ENCODE measurements at places on chromosomes 7 and 10.

- DNase-seq, result no peak
Measured at GRCh38 chr10:84845628-84846261, 517.4 kb downstream of the CCSER2 start.

DNA sequence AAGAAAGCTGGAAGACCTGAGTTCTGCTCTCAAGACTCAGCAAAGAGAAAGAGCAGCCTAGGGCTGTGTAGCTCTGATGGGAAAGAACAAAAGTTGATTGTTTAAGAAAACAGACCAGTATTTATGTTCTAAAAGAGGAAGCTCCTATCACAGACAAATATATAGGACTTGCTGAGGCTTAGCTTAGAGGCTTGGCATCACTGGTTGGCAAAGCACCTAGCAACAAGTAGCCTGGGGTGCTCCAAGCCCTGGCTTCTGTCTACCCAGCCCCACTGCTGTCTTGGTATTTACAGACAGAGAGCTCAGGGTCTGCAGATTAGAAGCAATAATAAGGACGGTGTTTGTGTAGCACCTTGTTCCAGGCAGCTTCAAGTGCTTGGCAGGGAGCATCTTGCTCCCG lies 36.9 kb upstream of the CCDC3 start:
- no peak for DNase-seq

- no peak for DNase-seq
Measured at GRCh38 chr10:62062028-62062427, 160.5 kb downstream of the ARID5B start.

DNA sequence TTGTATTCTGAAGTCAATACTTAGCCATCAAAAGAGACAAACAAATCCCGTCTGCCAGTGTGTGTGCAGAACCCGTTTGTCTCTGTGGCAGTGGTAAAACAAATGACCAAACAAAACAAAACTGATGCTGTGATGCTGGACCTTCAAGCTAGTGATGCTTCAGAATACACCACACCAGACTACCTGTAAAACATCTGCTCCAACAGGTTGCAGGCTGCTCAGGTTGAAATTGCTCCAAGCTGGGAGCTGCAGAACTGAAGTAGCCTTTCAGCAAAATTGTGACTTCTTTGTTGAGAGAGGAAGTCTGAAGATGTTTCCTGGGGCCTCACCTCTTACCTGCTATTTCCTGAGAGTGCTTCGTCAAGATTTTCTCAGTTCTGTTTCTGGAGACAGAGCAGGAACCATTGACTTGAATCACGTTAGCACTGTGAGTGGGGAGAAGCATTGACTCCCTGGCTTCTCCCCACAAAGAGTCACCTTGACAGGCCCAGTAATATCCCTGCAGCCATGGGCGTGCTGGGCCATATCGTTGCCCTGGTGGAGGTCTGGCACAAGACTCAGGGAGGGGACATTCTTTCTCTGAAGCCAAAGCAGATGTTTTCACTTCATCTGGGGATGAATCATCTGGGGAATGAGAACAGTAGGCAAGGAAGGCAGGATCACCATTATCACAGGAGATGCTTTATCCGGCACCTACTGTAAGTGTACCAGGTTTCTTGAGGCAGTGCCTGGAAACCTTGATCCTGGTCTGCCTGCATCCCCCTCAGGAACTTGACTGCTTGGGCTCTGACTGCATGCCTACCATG lies 80.2 kb downstream of the RBM20 start:
- peak; percentile 14 for DNase-seq

- no peak for DNase-seq
Measured at GRCh38 chr10:21507150-21507549, 18.3 kb downstream of the SKIDA1 start.

- no peak for DNase-seq
Measured at GRCh38 chr7:111168182-111168581, 77.3 kb downstream of the LRRN3 start.

DNA sequence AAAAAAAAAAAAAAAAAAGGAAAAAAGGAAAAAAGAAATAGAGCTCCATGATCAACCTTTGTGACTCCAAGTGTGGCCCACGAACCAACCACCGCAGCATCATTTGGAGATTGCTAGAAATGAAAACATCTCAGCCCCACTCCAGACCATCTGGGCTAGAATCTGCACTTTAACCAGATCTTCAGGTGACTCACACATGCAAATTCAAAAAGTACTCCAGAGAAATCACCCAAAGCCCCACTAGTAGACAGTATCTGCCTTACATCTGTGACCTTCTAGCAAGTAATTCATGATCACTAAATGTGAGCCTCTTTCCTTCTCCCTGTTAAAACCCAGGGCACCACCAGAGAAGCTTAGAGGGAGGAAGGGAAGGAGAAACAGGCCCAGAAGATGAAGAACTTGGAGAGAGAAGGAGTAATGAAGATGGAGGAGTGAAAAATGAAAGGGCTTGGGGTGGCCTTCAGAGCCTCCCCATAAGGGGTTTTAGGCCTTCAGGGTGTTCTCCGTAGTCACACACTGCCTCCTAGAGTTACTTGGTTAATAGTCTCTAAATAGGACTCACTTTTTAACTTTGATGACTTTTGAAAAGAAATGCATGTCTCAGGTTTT lies 94.0 kb downstream of the SLC37A3 start:
- DNase-seq, result peak; percentile 69

DNA sequence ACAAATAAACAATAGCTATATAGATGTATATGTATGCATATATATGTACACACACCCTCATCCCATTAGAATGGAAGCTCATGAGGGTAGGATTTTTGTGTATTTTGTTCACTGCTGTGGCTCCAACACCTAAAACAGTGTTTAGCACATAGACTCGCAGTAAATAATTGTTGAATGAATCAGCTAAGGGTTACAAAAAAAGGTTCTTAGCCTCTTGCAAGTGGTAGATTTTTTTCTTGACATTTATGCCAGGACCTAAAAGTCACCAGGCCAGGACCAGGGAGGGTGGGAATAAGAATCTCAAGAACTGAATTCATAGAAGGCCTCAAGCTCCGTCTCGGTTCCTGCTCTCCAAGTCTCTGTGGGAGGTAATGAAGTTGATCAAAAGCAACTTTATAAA lies 82.5 kb upstream of the CAPZA2 start:
- no peak for DNase-seq

- DNase-seq, result no peak
Measured at GRCh38 chr10:71378336-71379117, 18.2 kb upstream of the CDH23 start.

- DNase-seq, result no peak
Measured at GRCh38 chr10:3982746-3983442, 197.9 kb upstream of the KLF6 start.

DNA sequence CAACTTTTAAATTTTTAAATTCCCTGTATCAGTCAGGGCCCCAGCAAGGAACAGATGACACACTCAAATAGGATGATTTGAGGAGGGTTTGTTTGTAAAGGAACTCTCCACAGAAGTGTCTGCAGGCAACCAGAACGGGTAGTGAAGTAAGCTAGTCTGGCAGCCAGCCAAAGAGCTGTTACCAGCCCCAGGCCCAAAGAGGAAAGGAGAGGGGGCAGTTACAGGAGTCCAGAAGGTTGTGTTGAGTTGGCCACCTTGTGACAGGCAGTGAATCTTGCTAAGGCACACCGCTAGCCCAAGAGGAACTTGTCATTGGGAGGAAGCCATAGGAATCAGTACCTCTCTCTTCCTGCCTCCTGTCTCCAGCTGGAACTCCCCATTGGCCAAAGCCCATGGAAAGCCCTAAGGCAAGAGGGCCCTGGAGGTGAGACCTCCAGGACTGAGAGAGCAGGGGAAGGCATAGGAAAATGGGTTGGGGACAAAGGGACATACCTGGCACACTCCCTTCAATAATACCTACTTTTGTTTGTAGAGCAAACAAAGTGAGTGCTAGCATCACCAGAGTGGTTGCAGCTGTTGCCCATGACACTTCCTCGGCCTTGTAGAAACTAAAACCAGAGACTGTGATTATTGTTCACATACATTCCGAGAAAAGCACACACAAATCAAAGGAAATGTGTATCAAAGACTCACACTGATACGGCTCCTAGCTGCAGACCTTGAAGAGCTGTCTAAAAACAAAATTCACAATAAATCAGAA lies 25.4 kb upstream of the GATAD1 start:
- no peak for DNase-seq

GRCh38 chr10:70315815-70316214 lies 32.0 kb upstream of the NPFFR1 start:
- no peak for DNase-seq

- DNase-seq, result no peak
Measured at GRCh38 chr7:22841954-22842353, 19.3 kb upstream of the TOMM7 start.

DNA sequence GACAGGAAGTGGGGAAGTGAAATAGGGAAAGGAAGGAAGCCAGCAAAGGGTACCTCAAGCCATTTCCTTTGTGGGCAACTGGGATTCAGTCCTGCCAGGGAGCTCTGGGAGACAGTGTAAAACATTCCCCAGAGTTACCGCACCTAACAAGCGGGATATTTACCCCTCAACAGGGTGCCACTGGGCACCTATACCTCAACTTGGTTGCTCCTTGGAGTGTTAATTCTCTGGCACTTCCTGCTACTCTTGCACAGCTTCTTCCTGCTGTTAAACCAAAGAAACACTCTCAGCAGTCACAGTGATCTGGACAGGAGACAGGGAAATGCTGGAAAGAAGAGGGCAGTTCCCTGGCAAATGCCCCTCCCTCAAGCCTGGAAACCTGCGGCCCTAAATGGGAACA lies 151.3 kb downstream of the REEP3 start:
- no peak for DNase-seq

- no peak for DNase-seq
Measured at GRCh38 chr10:88850712-88851111, 932 bp downstream of the ANKRD22 start.

All from CD4-positive, alpha-beta T cell treated with Interleukin-21 for 1 hour (primary cell).